ENCODE measurements at places on chromosomes 2 and 18. TPM values are rescaled to one million over a fixed set of nuclear protein-coding genes. Genes with fewer than 3 reads are reported as not detected.

MRPL44 gene
- 27.4 TPM for total RNA-seq

PSMA8 gene
- 0.30 TPM for total RNA-seq

ATOH8 gene
- total RNA-seq, result not detected

TBR1 gene
- 0.32 TPM for total RNA-seq

LYG1 gene
- total RNA-seq, result 2.0 TPM

ZBTB14 gene
- total RNA-seq, result 17.8 TPM

WNT6 gene
- total RNA-seq, result not detected

C1QL2 gene
- not detected for total RNA-seq

LYG2 gene
- total RNA-seq, result not detected

MGAT4A gene
- 105 TPM for total RNA-seq

MDH1B gene
- not detected for total RNA-seq

TMEM200C gene
- total RNA-seq, result not detected

MYOM1 gene
- total RNA-seq, result 1.4 TPM

ALPP gene
- total RNA-seq, result not detected

C18orf54 gene
- total RNA-seq, result 2.7 TPM

ITGA4 gene
- 18.8 TPM for total RNA-seq

UPP2 gene
- not detected for total RNA-seq

RBBP8 gene
- 8.6 TPM for total RNA-seq

CD28 gene
- total RNA-seq, result 235 TPM

IL1RL2 gene
- not detected for total RNA-seq

CXCR1 gene
- total RNA-seq, result not detected

LONRF2 gene
- 0.42 TPM for total RNA-seq

MYL1 gene
- total RNA-seq, result not detected

SMCHD1 gene
- 671 TPM for total RNA-seq

RUFY4 gene
- 2.1 TPM for total RNA-seq

SCYGR5 gene
- not detected for total RNA-seq

DCDC2C gene
- not detected for total RNA-seq

KRTCAP3 gene
- 10.0 TPM for total RNA-seq

LYPD6 gene
- total RNA-seq, result not detected

UGT1A6 gene
- total RNA-seq, result not detected

CPLX4 gene
- total RNA-seq, result not detected

FBXO41 gene
- 17.4 TPM for total RNA-seq

TLX2 gene
- total RNA-seq, result not detected

KCNK3 gene
- total RNA-seq, result not detected

SNED1 gene
- total RNA-seq, result 170 TPM

LIMS4 gene
- not detected for total RNA-seq

SP110 gene
- total RNA-seq, result 118 TPM

NTSR2 gene
- total RNA-seq, result not detected

GPR35 gene
- 11.0 TPM for total RNA-seq

TNP1 gene
- not detected for total RNA-seq

FAP gene
- not detected for total RNA-seq

TEKT4 gene
- total RNA-seq, result not detected

VWC2L gene
- not detected for total RNA-seq

CIAO1 gene
- total RNA-seq, result 60.3 TPM

AOX1 gene
- total RNA-seq, result not detected

RNF125 gene
- 81.7 TPM for total RNA-seq

DYNAP gene
- not detected for total RNA-seq

CDH20 gene
- 0.25 TPM for total RNA-seq

IL1R2 gene
- 1.8 TPM for total RNA-seq

SKA1 gene
- total RNA-seq, result 2.2 TPM

GALNT14 gene
- not detected for total RNA-seq

TMEM150A gene
- 4.9 TPM for total RNA-seq

FRZB gene
- not detected for total RNA-seq

IL1R1 gene
- 11.7 TPM for total RNA-seq

AQP12B gene
- not detected for total RNA-seq

TFCP2L1 gene
- total RNA-seq, result 0.05 TPM

RANBP2 gene
- total RNA-seq, result 155 TPM
